ENCODE measurements at places on chromosomes 5 and 9.

DNA sequence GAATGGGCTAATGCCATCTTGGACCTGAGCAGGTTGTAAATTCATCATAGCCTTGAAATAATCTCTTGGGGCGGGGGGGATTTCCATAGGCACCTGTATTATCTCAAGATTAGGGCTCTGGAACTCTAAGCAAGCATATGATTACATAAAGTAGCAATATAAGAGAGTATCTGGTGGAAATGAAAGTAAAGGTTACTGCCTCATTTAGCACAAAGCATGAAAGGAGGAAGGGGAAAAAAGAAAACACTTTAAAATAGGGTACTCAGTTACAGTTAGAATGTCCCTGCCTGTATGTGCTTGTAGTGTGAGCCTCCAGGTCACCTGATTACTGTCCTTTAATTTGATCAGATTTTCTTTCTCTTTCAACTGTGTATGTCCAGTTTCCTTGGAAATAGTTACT is 1079.7 kb upstream of the CDH18 start:
- DNase-seq = no peak

DNA sequence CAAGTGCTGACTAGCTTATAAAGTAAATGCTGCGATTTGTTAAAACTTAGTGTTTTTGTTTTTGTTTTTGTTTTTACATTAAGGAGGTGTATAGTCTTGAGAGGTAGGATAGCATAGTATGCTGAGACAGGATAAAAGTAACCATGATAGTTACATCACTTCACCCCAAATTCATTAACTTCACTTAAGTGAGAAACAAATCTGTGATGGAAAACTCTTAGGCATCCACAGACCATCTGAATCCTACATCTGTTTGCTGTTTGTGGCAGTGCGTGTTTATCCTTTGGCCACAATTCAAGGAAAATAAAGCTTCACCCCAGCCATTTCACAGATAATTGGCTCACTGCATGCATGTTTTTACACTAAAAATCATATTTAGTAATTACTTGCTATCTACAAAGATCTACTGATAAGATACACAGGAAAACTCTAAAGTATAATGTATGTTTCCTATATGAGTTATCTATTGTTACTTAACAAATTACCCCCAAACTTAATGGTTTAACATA is 82.0 kb downstream of the ZNF622 start:
- no peak for DNase-seq

DNA sequence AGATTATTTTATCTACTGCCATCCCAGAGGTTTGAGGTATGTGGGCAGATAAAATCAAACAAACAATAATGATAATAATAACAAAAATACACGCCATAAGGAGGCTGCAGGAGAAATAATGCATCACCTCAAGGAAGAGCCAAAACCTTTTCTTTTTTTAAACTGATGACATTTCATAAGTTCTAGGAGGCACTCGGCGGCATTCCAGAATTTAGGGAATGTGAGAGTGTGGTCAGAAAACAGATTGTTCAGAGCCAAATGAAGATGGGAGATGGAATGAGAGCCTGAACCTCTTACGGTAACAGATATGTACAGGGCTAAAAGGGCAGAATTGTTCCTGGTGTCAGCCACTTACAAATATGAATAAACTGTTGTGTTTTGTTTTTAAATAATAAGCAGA is 615.0 kb upstream of the CHD1 start:
- DNase-seq = no peak

- DNase-seq = no peak
Measured at GRCh38 chr5:126488443-126489065, 65.3 kb downstream of the GRAMD2B start.

GRCh38 chr5:11269515-11269914 is 508.5 kb upstream of the DAP start:
- DNase-seq = no peak

DNA sequence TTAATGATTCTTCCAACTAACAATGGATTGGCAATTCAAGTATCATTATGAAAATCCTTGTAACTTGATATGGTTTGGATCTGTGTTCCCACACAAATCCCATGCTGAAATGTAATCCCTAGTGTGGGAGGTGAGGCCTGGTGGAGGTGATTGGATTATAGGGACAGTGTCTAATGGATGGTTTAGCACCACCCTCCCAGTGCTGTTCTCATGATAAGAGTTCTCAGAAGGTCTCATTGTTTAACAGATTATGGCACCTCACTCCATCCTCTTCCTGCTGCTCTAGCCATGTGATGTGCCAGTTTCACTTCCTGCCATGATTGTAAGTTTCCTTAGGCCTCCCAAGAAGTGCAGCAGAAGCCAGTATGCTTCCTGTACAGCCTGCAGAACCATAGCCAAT is 1116.2 kb upstream of the EDIL3 start:
- DNase-seq = no peak

- no peak for DNase-seq
Measured at GRCh38 chr9:27447031-27447683, 76.9 kb upstream of the IFNK start.

- DNase-seq = no peak
Measured at GRCh38 chr9:32587901-32588300, 14.9 kb upstream of the NDUFB6 start.

DNA sequence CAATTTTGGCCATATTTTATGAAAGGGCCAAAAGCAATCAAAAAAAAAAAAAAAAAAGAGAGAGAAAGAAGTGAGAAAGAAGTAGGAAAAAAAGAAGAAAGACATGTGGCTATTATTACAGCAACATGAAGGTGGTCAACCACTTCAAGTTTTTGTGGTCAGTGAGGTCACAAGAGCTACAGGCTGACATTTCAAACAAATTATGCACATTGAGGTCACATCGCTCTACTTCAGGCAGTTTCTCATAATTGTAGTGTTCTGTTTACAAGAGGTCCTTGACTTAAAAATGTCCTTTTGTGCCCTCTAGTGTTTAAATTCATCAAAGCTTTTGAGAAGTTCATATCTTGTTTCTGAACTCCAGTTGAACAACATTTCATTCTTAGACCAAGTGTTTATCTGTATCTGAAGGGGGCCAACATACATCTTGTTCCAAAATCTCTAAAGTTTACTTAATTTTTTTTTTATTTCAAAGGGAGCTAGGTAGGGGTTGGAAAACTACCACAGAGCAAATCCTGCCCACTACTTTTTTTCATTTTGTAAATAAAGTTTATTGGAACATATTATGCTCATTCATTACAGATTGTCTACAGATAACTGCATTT is 513.1 kb downstream of the PDE4D start:
- DNase-seq = peak; percentile 13

GRCh38 chr5:91030521-91031401 is 352.4 kb downstream of the ARRDC3 start:
- DNase-seq = no peak

DNA sequence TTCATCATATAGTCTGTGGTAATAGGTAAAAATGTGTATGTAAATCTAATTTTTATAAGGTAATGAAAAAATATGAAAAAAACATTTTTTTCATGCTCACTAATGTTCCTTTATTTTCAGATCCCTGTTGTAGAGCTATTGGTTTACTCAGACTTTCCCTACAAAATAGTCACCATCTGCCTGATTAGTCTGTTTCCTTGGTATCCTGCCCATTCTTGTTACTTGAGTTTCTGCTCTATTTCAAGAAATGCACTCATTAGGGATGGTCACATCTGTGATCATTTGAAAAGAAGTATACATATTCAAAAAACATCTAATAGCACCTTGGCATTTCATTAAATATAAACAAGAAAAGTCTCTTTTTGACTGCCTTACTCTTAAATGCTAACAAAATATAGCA is 21.6 kb upstream of the RASA1 start:
- no peak for DNase-seq

GRCh38 chr9:38332625-38333024 is 59.9 kb upstream of the ALDH1B1 start:
- no peak for DNase-seq

DNA sequence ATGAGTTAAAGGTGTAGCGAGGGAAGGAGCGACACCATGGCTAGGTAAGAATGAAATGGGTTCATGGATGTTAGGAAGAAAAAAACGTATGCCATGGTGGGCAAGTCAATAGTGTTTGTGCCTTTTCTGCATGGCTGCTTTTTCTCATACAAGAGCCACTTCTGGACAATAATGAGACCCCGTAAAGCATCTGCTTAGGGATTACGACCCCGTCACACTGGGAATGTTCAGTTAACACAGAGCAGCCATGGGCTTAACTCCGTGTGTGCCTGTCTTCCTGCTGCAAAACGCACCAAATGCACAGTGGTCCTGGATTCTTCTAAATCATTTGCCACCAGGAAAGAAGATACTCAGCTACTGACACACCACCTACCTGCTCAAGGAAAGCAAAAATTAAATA is 81.8 kb downstream of the NFIB start:
- DNase-seq = no peak

DNA sequence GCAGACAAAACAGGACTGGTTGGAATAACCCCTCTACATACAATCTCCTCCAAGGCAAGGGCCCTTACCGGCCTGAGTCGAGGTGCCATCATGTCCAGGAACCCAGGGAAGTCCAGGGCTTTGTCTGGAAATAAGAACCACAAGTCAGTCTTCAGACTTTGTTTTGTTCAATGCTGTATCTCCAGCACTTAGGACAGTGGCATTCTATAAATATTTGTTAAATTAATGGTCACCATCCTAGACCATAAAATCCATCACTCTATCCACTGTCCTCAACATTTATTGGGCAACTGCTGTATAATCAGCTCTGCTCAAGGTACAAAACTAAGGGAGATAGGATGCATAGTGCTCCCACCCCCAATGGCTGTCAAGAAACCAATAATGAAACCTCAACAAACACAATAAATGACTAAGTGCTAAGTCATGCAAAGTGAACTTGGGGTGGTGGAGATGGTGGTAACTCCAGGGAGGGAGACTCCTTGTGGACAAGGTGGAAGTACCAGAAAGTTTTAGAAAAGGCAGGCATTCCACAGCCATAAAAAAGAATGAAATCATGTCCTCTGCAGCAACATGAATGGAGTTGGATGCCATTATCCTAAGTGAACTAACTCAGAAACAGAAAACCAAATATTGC is 5.0 kb downstream of the RELL2 start:
- no peak for DNase-seq

- DNase-seq = no peak
Measured at GRCh38 chr5:9046756-9047481, 499.0 kb downstream of the SEMA5A start.

DNA sequence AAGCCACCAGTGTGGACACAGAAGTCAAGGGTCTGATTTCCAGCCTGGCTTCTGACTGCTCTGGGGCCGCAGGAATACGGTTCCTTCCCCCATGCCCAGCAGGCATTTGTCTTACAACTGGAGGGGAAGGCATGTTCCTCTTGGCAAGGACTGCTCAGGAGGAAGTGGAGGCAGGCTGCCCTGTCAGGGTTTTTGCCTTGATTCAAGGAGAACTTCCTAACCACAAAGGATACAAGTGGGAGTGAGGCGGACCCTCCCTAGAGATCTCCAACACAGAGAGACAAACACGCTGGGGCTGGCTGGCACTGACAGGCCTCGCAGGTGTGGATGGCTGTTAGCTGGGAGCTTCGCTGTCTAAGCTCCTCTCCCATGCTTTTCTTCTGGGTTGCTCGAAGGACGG is 19.1 kb downstream of the TGFBI start:
- DNase-seq = no peak

GRCh38 chr9:72703574-72703973 is 182.2 kb downstream of the TMC1 start:
- DNase-seq = no peak

DNA sequence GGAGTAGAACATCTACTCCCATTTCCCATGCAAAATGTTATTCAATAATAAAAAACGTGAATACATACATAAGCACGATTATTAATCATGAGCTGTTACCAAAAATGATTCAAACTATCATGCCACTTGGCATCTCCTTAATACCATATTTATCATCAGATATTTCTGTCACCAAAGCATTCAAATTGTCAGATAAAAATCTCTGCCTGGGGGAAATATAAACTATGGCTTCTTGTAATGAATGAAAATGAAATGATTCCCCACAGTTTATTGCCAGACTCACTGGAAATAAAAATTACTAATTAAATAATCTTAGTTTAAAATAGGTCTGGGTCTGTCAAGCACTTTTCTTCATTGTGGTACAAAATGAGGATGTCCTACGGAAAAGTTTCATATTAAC is 265.4 kb downstream of the EDIL3 start:
- DNase-seq = peak; percentile 18

- no peak for DNase-seq
Measured at GRCh38 chr9:100933656-100934055, 94.9 kb upstream of the PLPPR1 start.

- DNase-seq = no peak
Measured at GRCh38 chr9:98966676-98967075, 23.0 kb downstream of the COL15A1 start.

DNA sequence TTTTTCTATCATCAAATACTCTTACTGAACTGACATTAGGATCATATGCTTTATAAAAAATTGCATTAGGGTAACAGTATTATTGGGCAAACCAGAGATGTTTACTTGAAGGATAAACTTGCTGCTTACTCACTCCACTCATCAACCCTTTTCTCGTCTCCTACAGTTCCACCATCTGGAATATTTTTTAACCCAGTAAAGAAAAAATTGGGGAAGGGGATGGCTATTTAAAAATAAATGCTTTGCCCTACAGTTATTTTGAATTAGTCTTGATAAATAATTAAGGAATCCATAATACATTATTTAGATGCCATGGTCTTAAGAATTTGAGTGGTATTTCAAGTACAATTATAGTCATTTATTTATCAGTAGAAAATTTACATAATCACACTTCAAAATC is 225.8 kb downstream of the MEF2C start:
- no peak for DNase-seq

GRCh38 chr9:133023117-133023890 is 7.5 kb upstream of the GTF3C5 start:
- no peak for DNase-seq

DNA sequence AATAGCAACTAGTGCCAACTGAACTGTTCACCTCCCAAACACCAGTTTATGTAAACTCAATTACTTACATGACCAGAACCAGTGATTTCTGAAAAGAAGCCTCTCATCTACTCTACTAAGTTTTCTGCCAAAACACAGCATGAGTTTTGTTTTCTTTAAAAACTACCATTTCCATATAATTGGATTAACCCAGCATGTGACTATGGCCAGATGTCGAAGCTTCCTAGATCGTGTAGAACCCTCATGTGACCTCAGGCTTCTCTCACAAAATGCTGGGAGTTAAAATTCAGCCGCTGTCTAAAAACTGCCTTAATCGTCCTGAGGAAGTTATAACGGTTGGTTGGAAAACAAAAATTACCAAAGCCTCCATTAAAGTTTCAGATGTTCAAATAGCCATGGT is 303.5 kb downstream of the IRX1 start:
- no peak for DNase-seq

DNA sequence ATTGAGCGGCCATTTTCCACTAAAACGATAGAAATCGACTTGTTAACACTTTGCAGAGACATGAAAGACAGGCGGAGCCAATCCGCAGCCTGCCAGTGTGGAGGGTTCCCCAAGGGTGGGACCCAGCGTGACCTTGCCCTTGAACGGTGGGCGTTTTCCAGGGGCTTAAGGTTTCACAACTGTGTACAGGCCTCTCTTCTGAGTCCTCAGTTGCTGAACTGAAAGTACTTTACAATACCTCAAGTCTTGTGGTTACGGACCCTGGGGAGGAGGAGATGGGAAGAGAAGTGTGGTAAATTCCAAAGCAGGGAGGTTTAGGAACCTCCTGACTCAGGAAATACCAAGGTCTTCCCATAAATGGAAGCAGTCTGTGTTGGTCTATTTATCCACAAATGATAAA is 68.2 kb upstream of the CKMT2 start:
- DNase-seq = no peak
